ENCODE measurements at places on chromosomes 2 and 18.

DNA sequence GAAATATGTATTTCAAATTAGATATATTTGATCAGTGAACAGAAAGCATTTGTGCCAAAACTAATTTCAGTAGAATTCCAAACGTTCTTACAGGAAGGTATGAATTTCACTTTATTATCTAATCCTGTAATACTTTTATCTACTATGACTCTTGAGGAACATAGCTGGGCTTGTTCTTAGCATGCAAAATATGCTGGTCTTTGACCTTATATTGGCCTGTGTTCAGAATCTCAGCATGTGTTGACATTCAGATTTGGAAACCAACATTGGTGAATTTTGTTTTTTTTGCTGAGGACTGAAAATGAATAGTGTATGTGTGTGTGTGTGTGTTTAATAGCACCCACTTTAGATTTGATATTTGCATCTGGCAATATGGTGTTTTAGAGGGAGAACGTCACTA lies 112.2 kb downstream of the MEIS1 start:
- no peak for DNase-seq

DNA sequence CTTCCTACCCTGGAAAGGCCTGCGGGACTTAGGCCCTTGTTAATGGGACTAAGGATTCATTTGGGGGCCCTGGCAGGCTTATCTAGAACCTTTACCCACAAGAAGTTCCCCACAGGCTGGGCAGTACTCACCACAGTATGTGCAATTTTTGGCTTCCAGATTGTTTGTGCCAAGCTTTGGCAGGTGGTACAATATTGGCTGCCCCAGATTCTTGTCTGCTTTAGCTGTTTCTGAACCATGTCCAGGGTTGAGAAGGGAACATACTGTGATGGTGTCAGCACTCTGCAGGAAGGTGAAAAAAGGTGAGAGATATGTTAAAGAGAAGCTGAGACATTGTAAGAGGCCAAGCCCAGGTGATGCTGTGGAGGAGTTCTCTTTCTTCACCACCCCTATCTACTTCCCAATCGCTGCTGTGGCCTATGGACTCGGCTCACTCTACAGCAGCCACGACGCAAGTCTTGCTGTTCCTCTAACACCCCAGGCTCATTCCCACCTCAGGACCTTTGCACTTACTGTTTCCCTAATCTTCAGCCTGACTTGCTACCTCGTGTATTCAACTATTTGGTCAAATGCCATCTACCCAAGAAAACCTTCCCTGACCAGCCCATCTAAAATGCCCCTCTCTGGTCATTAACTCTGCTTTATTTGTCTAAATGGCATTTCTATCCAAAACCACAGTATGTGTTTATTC lies 9.2 kb downstream of the SLC4A5 start:
- DNase-seq = no peak

GRCh38 chr2:17375262-17375661 lies 143.0 kb downstream of the RAD51AP2 start:
- DNase-seq = no peak

DNA sequence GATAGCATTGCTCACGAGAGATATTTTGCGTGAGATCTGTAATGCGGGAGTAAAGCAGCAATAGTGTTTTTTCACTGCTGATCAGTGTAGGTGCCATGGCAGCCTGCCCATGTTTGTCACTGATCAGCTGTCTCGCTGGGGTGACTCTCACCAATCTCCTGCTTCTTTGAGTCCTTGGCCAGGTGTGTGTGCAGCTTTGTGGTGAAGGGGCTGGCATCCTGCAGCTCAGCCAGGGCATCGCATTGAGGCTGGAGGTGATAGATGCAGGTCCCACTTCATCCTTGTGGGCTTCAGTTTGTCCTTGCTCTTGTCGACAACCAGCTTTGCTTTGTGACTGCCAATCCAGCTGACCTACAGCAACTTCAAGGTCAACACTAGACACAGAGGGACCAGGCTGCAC lies 258.3 kb upstream of the CXCR4 start:
- no peak for DNase-seq

DNA sequence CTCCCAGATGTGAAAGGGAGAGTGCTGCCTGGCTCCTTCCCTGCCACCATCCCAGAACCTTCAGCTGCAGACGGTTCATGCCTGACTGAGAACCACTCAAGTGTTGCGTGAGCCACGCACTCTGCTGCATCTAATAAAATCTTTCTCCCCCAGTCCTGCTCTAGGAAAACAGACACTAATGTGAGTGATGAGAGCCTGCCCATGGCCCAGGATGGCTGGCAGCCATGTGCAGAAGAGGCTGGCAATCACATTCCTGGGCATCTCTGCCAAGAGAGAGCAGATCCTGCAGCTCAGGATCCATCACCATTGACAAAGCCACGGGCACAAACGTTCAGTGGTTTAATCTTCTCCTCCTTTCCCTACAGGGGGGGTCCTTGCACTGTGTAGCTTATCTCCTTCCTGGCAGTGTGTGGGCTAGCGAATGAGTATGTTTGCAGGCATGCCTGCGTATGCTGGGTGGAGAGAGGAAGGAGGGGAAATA lies 477.5 kb downstream of the SLC4A3 start:
- DNase-seq = peak; percentile 62

DNA sequence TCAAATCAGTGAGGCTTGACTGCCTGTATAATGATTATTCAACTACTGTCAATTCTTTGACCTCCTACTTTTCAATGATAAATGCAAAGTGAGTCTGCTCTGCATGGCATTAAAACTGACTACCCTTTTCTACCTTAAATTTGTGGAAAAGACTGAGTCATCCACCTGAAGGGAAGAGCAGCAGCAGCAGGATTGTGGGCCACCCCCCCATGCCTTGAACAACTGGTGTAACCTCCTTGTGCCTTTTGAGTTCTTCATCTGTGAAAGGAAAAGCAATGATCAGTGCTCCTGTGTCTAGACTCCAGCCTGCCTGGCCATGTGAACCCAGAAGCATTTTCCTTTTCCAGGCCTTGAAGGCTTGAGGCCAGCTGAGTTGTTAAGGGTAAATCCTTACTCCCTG lies 102.9 kb downstream of the OSR1 start:
- peak; percentile 10 for DNase-seq

DNA sequence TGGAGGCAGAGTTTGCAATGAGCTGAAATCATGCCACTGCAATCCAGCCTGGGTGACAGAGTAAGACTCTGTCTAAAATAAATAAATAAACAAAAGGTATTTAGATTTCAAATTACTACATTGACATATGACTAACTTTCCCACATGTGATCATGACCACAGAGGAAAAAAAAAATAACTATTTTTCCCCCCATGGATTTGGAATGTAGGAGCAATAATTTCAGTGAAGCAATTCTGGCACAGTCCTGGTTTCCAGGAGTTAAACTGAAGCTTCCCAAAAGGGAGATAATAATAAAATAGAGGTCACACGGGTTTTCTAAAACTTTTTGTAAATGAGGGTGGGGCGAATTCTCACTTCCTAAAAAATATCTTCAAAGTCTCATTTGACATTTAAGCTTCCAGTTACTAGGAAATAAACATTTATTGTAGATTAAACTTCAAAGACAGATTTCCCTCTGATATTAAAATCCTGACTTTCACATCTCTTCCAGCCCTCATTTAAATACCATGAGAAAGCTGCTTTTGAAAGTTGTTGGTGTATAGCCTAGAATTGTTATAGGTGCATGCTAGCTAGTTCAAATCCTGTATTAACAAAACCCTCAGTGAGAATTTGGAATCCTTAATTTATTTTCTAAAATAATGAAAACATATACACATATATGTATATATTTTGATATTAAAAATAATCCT lies 20.7 kb downstream of the SLC19A3 start:
- DNase-seq = no peak

DNA sequence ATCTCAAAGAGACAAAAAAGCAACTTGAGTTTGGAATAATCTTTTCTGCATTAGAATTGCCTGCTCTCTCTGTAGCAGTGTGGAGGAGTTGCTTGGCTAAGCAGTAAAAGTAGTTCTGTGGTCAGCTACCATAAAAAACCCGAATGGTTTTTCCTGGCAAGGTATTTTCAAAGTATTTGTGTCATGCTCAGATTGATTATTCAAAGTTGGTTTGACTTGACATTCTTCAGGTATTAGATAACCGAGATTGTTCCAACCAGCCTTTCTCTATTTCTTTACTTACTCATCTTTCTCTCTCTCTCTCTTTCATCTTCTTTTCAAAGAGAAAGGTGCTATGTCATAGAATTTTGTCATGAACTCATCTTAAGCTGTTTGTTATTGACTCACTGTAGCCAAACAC lies 404.9 kb downstream of the CPS1 start:
- DNase-seq = no peak

DNA sequence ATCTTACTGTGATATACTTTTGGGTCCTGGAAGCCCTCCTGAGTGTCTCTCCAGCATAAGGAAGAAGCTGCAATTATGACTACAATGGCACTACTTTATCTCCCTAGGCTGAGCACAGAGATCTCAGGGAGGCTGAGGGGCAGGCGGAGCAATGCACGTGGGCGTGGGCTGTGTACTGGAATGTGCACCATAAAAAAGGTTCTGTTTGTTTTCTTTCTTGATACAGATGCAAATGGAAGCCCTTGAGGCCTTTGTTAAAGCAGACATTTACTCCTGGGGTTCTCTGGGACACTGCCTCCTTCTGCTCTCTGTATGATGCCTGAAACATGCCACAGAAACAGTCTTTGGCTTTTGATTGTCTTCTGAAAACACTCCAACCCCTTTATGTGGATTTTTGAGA lies 79.1 kb upstream of the DLX2 start:
- DNase-seq = no peak

- DNase-seq = peak; percentile 59
Observed at GRCh38 chr18:8139891-8140406, 469.3 kb upstream of the RAB12 start.

DNA sequence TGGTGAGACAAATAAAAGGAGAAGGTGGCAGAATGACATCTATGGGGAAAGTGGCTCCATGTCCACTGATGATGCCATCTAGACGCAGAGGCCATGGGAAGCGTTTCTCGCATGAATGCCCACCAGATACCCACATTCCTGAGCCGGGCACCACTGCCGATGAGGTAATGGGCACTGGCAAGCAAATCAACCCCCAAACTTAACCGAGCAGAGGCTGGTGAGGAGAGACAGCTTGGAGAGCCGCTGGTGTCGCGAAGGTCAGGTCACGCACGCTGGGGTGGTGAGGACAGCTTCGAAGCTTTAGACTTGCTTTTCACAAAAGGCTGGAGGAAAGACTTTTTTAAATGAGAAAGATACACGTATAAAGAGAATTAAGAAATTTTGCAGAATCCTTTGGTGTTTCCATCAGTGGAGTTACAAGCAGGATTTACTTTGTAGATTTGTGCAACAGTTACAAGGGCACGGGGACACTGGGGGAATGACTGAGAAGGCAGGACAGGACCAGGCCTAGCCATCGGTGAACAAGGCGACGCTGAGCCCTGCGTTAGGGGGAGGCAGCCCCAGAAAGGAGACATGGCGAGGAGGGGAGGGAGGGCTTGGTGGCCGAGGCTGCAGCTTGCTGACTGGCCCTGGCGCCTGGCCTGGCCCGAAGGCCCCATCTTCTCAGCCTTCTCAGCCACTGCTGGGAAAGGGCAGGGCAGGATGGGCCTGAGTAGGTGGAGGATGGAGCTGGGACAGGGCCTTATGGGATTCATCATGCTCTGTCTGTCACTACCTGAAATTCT lies 83.9 kb upstream of the HDAC4 start:
- no peak for DNase-seq

DNA sequence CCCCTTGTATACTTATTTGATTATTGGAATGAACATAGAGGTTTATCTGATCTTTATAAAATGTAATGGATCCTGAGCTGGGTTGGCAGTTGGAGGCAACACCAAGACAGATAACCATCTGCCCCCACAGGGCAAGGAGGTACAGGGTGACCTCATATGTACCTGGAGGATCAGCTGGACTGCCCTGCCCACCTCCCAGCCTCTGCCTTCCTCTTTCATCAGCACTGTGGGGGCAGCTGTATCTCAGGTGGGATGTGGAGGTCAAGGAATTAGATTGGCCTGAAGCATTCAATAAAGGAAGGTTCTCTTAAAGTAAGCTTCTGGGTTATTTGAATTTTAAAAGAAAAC lies 92.6 kb downstream of the LYPD6 start:
- no peak for DNase-seq

GRCh38 chr2:225008935-225009334 lies 33.3 kb downstream of the DOCK10 start:
- DNase-seq = peak; percentile 32

DNA sequence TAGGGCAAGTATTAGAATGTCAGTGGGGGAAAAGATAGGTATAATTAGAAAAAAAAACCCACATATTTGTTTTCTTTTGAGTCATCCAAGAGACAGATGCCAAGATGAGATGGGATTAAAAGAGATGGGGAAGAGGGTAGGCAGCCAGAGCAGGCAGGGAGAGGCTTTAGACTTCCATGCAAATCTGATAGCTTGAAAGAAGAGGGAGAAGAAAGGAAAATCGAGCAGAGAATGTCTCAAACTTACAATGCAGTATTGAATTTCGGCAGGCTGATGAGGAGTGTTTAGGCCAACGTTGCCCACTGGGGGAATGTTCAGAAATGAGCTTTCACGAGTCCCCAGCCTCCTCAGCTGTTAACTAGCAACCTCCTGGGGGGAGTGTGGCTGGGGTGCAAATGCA lies 91.3 kb downstream of the SPATS2L start:
- DNase-seq = peak; percentile 89

GRCh38 chr2:71850306-71850801 lies 297.3 kb downstream of the CYP26B1 start:
- no peak for DNase-seq

DNA sequence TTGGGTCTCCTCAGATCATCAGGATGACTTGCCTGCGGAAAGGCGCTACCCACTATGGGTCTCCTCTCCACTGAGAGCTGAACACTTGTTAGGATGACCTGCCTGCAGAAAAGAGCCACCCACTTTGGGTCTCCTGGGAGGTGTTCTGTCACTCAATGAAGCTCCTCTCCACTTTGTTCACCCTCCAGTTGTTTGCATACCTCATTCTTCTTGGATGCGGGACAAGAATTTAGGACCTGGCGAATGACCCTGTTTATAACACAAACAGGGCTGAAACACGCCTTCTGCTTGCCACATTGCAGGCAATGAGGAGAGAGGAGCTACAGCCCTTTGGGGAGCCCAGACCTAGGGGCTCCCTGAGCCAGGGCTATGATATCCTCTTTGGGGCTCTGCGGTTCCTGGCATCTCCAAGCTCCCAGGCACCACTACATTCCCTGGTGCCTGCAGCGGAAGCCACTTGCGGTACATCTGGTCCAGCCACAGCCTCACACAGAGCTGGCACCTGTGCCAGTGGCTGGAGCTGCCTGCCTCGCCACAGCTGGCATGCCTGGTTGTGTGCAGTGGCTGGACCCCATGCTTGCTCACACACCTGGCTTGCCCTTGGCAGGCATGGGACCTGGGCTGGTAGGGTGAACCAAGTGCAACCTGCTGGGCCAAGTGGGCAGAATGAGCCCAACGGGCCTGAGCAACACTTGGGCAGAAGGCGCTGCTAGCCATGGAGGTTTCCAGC lies 20.6 kb downstream of the ANKRD29 start:
- no peak for DNase-seq
